ENCODE measurements at places on chromosomes 1 and 21.

DNA sequence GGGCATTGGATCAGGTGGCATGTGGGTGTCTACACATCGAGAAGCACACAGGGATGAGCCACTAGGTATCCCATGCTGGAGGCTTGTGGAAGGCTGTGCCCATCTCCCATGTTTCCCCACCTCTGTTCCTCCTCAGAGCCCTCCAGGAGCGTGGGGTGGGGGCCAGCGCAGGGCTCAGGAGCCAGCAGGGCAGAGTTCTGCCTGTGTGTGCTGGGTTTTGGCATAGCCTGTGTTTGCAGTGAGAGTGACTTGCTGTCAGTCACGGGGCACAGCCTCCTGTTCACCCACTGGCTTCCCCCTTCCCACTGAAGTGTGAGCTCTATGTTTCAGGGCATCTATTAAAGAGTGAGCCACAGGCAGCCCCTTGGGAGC, 10.4 kb downstream of the IBA57 start:
- DNase-seq: no peak

DNA sequence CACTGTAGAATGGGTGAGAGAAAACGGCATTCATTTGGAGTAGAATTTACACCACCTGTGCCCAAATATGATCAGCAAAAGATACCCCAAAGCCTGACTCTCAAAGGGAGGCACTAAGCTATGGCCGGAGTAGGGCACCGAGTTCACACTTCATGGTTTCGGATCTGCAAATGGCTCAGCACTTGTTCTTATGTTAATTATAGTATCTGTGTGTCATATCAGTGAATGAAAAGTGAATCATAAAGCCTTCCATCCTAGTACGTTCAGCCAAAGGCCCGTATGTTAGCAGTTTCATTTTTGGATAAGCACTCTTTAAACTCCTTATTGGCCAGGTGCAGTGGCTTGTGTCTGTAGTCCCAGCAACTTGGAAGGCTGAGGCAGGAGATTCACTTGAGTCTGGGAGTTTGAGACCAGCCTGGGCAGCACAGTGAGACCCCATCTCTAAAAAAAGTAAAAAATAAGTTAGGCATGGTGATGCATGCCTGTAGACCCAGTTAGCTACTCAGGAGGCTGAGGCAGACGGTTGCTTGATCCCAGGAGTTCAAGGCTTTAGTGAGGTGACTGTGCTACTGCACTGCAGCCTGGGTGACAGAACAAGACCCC, 4.9 kb upstream of the CORT start:
- no peak for DNase-seq

GRCh38 chr1:37519613-37520012, 5.0 kb upstream of the MEAF6 start:
- no peak for DNase-seq

GRCh38 chr1:230189824-230190223, 122.8 kb downstream of the GALNT2 start:
- DNase-seq: no peak

GRCh38 chr1:247077876-247078257, 744 bp downstream of the ZNF670 start:
- DNase-seq: no peak

GRCh38 chr1:235979176-235979575, 85.7 kb downstream of the NID1 start:
- no peak for DNase-seq

DNA sequence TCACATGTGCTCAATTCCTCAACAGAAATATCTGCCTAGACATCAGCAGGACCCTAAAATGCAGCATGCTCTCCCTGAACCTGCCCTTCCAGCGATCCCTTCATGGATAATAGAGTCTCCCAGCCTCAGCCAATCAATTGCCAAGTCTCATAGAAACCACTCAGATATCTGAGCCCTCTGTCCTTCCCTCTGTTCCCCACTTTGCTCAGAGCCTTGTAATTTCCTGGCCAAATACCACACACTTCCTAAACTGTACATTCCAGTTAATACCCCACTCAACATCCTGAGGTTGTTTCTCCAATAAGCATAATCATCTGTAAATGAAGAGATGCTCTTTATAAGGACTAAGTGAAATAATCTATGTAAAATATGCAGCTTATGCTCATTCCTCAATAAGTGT, 59.3 kb upstream of the PTGFRN start:
- no peak for DNase-seq

Measured in NCI-H524 treated with DMSO at 0.1 percent for 48 hours (cell line).